Stimulated activated CD8-positive, alpha-beta memory T cell treated with anti-CD3 and anti-CD28 coated beads, Interleukin-12 subunit alpha, Interleukin-12 subunit beta, amount 100 ng/mL, for 1 hour (primary cell): ENCODE measurements at places on chromosomes 16 and 17.
A peak's percentile ranks its signal among the peaks of the same experiment; 100 is the strongest.

DNA sequence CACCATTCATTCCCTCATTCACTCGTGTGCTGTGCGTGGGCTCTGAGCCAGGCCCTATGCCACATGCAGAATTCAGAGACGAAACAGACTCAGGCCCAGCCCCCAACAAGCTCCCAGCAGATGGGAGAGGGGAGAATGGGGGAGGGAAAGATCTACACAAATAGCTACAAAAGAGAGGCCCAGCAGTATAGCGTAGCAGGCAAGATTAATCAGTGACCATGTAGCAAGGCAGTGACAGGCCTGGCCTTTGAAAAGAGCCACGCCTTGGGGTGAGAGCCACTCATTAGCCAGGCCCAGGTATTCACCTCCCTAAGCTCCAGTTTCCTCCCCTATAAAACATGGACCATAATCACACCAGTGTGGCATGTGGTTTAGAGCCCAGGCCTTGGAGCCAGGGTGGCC lies 16.4 kb upstream of the KRT19 start:
- DNase-seq: no peak

GRCh38 chr17:29956225-29956624 lies 14.8 kb downstream of the EFCAB5 start:
- DNase-seq: no peak

- DNase-seq: peak; percentile 85
Observed at GRCh38 chr16:89686520-89687091, at the start of gene CDK10. CDK10 (plus strand) TSS chr16:89686689; CDS start chr16:89686711, 22 bp downstream.

- DNase-seq: no peak
Observed at GRCh38 chr16:72829846-72830775, 217.8 kb downstream of the ZFHX3 start.

GRCh38 chr17:44972953-44973352 lies 4.8 kb upstream of the C1QL1 start:
- no peak for DNase-seq

DNA sequence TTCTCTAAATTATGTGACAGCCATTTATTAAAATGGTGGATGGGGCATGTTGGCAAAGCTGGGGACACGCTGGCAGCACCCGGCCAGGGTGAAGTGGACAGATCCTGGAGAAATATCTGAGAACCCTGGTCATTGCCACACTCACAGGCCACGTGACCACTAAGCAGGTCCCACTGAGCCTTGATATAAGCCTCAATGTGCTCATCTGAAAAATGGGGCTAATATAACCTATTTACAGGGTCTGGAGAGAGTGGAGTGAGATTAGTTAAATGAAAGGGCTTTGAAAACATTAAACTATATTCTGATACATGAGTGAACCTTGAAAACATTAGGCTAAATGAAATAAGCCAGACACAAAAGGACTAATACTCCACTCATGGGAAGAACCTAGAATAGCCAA lies 108.9 kb downstream of the RBFOX3 start:
- DNase-seq: no peak

DNA sequence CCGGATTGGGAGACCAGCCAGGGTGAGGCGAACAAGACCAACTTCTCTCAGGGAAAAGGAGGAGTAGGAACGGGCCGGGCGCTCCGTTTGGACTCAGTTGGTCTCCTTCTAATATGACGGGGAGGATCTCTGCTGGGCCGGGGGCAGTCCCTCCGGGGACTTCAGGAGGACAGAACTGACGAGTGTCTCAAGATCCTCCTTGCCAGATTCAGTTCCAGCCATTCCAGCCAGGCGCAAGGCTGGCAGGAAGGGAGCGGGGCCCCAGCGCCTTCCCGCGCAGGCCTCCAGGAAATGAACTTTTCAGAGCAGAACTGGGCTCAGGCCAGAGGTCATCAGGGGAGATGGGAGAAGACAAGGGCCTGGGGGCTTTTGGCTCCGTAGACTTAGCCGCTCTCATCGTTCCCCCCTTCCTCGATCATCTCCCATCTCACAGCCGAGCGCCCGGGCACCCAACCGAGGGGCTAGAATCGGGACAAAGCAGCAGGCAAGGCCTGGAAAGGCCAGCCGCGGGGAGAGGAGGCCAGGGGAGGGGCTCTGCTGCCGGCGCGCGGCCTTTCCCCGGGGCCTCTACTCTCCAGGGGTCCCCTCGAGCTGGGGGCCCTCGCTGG lies 1.6 kb downstream of the ZNF423 start:
- no peak for DNase-seq

- DNase-seq: no peak
Observed at GRCh38 chr17:82184761-82185160, 27.9 kb downstream of the CCDC57 start.

DNA sequence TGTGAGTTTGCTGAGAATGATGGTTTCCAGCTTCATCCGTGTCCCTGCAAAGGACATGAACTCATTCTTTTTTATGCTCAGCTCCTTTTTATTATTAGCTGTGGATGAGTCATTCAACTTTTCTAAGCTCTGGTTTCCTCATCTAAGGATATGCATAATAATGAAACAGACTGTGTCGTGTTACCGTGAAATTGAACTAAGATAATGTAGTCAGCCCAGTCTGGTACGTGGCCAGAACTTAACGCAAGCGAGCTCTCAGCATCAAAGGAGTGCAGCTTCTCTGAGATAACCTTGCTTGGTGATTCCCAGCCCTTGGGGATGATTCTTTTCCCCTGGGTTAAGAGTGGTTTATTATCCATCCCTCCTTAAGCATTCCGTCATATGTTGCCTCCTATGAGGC lies 454.3 kb upstream of the EEF2KMT start:
- DNase-seq: no peak

DNA sequence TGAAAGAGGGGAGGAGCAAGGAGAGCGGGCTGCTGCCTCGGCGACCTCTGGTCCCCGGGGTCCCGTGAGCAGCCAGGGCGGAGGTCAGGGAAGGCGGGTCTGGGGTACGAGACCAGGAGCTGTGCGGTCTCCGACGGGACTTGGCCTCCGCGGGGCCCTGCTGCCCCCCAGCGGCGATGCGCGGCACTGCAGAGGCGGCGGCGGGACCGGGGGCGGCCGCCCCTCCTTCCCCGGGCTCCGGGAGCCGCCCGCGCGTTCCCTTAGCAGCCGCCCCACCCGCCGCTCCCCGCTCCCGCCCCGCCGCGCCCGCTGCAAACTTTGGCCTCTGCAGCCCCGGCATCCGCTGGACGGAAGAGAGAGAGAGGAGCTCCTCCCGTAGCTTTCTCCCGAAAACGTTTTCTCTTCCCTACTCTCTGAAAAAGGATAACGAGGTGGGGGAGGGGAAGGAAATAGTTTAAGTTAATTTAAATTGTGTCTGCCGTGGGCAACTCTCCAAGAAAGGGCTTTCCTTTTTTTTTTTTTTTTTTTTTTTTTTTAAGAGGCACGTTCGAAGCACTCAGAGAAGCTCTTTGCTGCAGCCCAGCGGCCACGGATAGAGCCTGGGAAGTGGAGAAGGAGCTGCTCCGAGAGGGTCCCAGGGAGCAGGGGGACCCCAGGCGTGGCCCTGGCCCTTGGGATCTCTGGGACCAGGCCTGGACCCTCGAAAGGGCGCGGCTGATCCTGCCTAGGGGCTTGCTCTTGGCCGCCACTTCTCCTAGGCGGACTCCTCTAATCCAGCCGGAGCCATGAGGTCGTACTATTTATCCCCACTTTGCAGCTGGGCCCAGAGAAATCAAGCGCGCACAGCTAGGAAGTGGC lies 43.2 kb downstream of the C16orf82 start:
- peak; percentile 53 for DNase-seq

DNA sequence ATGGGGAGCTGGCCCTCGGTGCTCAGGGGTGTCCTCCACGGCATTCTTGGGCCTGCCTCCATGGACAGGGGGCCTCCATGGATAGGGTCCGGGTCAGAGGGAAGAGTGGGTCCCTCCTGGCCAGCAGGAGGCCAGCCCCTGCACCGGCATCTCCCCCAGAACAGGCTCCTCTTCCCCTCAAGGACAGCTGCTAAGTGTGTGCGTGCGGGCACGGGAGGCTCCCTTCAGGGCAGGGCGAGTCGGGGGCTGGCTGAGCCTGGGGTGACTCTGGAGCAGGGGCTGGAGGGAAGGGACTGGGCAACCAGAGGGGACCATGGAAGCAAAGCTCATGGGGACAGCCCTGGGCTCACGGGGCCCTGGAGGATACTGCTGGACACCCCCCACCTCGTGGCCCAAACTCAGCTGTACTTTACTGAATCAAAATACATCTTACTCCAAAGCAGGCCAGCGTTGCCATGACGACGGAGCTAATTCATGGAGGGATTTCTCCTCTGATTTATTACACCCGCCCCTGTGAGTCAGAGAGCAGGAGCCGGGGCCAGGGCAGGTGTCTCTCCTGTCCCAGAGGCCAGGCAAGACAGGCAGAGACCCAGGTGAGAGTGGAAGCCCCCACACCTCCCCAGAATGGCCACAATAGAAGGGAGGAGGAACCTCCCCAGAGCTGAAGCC lies 2.1 kb downstream of the CASKIN1 start:
- DNase-seq: no peak

DNA sequence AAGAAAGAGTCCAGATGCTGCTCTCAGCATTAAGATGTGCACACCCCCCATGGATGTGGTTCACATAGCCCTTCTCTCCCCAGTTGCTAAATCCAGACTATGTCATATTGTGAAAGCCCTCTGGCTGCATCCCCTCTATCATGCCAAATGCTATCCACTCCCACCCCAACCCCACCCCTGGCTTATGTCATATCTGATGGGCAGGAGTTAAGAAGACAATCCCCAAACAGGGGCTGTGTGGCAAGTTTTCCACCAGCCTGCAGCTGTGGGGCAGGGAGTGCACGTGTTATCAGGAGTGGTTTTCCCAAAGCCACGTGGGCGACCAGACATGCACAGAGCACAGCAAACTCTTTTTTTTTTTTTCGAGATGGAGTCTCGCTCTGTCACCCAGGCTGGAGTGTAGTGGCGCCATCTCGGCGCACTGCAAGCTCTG lies 10.0 kb downstream of the FAM117A start:
- no peak for DNase-seq

- no peak for DNase-seq
Observed at GRCh38 chr17:30573603-30574175, 96.5 kb downstream of the GOSR1 start.

- DNase-seq: no peak
Observed at GRCh38 chr17:74520790-74521480, 10.3 kb downstream of the CD300LB start.

DNA sequence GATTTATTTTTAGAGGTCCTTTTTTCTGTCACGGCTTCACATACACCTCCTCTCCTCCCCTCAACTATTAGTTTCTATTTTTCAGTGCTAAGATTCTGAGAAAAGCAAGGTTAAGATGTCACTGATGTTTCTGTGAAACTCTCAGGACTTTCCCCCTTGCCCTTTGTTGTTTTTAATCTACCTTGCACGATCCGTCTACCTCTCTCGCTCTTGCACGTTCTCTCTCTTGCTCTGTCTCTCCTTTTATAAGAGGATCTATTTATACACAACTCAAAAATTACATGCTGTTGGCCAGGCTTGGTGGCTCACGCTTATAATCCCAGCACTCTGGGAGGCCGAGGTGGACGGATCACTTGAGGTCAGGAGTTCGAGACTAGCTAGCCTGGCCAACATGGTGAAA lies 43.6 kb downstream of the RPA1 start:
- DNase-seq: no peak

DNA sequence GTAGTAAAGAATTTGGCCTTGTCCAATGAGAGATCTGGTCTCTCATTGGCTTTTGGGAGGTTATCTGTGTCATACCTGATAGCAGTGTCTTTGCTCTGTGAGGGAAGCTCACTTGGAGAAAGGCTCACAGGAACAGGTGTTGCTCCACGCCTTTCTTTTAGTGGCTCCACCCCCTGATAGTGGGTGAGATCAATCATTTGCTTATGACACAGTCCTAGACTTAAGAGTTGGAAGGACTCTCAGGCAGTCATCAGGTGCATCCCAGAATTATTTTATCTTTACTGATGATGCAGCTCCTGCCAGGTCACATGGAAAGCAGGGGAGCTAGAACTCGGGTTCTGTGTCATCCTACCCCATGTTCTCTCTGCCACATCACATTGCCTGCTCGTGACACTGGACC lies 59.3 kb downstream of the CENPV start:
- no peak for DNase-seq

DNA sequence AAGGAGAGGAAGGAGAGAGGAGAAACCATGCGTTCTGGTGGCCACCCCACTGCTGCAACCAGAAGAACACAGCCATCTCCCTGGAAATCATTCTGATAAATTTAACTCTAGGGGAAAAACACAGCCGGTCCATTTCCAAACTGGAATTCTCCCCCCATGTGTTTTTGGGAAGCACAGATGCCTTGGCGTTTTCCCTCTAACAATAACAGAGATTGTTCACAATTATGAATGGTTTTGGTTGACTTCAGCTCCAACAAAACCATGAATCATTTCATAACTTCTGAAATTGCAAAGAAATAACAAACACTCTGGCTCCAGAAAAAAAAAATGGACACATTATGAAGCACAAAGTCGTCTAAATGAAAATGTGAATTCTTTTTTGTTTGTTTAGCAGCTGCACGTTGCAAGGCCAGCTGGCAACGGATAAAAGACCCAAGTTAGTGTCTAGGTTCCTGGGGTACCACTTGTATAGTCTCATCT lies 46.2 kb downstream of the GNAO1 start:
- DNase-seq: no peak

- DNase-seq: no peak
Observed at GRCh38 chr17:11144358-11145233, 96.4 kb upstream of the SHISA6 start.

- no peak for DNase-seq
Observed at GRCh38 chr17:37233036-37233435, 142.7 kb upstream of the C17orf78 start.

DNA sequence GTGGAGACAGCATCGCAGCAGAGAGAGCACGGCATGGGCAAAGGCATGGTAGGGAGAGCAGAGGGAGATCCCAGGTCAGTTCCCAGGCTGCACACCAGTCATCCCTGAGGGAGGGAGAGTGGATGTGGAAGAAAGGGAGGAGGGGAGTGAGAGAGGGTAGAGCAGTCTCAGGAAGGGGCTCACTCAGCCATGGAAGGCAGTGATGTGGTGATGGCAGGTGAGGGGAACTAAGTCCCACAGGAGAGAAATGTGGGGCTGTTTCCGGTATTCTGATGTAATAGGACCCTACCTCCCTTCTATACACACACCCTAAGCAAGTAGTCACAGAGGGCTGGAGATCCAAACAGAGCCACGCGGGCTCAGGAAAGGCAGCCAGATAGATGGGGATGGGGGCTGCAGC lies 500.3 kb upstream of the CDH11 start:
- no peak for DNase-seq

GRCh38 chr16:88536971-88537751 lies 33.0 kb upstream of the ZC3H18 start:
- no peak for DNase-seq

GRCh38 chr17:28725166-28725659 lies 820 bp downstream of the TLCD1 start:
- no peak for DNase-seq

- peak; percentile 53 for DNase-seq
Observed at GRCh38 chr16:15961060-15961511, 11.7 kb downstream of the ABCC1 start.
